ENCODE measurements at places on chromosomes 13 and 19.
A peak's percentile ranks its signal among the peaks of the same experiment; 100 is the strongest.

DNA sequence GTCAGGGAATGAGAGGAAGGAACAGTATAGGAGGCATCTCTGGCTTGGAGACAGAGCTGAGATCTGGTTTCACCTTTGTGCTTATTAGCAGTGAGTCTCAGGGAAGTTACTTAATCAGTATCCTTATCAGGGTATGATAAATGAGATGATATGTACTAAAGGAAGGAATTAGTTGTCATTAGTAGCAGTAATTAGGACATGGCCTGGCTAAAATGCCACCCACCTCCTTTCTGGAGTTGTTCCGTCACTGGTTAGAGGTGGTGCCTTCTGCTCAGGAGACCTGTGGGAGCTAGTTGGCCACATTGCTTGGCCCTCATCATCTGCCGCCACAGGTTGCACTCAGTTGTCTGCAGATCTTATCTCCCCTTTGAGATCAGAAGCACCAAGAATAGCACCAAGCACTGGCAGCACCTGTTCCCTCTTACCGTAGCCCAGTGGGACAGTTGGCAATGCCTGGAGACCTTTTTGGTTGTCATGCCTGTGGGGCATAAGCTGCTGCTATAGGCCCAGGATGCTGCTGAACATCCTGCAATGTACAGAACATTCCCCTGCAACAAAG lies 4.7 kb downstream of the GPATCH1 start:
- DNase-seq, result no peak

DNA sequence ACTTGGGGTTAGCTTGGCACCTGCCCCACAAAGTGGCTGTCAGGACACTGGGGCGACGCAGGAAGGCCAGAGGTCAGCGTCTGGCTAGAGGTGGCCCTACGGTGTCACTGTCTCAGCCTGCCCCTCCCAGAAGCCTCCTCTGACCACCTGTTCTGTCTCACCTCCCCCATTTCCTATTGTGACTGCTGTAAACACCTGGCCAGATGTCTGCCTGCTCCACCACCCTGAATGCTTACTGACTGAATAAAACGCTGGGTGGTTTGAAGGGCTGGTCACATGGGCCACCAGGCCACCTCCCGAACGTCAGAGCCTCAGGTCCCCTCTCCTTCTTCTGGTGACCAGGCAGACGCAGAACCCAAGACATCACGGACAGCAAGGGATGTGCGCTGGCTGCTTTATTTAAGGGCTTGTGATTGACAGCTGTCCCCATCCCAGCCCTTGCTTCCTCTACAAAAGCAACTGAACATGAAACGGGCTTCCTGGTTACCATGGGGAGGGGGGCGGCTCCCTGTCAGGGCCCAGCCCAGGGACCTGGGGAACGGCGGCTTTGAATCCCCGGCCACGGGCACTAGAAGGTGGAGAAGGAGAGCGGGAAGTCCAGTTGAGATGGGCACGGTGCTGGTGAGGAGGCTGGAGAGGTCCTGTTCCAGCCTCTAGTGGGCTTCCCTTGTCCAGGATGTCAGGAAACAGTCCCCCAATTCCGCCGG lies 6.2 kb downstream of the ELOF1 start:
- no peak for DNase-seq

DNA sequence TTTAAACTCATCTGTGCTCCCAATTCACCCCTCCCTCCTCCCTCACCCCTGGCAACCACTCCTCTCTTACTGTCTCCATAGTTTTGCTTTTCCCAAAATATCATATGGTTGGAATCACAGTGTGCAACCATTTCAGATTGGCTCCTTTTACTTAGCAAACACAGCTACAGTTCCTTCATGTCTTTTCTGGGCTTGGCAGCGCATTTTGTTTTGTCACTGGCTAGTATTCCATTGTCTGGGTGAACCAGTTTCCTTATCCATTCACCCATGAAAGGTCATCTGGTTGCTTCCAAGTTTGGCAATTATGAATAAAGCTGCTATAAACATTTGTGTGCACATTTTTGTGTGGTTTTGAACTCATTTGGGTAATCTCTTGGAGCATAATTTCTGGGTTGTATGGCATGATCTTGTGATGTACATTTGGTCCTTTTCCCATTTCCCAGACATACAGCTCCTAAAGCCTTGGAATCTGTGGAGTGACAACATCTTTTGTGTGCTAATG lies 23.9 kb upstream of the GAS6 start:
- no peak for DNase-seq

DNA sequence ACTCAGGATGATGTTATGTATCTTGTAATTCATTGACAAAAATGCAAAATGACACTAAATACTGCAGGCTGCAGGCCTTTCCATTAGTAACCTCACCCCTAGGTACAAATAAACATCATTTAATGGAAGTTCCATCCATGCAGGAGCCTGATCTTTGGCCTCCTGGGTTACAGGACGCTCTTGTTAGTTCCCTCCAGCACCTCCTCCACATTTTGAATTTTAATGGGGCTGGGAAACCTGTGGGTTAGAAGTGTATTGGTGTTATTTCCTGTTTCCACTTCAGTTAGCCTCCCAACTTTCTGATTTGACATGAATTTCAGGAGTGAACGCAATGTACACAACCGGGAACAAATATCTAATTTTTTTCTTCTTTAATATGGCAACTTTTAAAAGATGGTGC lies 237.1 kb upstream of the ARGLU1 start:
- no peak for DNase-seq

DNA sequence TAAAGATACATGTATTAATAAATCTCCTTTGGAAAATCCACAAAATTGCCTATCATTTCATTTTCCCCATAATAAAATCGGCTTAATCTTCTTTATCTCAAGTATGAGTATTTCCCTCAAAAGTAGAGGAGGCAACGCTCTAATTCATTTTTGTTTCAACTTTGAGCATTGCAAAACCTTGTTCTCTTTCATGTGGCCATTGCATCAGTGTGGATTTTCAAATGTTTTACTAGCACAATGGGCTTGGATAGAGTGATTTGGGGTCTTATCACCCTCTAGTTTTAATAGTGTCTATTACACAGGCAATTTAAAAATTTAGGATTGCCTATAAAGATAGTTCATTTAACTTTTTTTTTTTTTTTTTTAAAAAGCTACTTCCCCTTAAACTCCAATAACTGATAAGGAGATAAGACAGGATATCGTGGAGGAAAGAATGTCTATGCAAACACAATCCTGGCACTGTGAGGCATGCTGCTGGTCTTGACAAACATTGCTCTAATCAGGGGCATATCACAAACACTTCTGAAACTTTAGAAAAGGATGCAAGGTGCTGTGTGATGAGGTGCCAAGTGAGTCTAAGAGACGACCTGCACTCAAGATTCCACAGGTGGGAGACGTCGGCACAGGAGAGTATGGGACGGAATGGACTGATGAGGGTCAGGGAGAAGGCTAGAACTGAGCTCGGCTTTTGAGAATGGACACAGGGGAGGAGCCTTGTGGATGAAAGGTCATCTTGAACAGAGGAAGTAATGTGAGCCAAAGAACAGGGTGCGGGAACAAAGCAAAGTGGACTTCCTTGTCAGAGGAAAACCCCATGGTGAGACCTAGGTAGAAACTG lies 199.7 kb downstream of the IRS2 start:
- no peak for DNase-seq

- no peak for DNase-seq
Observed at GRCh38 chr13:103067751-103068555, 1.7 kb upstream of the SLC10A2 start.

- no peak for DNase-seq
Observed at GRCh38 chr19:39470724-39471339, 9.8 kb upstream of the TIMM50 start.

DNA sequence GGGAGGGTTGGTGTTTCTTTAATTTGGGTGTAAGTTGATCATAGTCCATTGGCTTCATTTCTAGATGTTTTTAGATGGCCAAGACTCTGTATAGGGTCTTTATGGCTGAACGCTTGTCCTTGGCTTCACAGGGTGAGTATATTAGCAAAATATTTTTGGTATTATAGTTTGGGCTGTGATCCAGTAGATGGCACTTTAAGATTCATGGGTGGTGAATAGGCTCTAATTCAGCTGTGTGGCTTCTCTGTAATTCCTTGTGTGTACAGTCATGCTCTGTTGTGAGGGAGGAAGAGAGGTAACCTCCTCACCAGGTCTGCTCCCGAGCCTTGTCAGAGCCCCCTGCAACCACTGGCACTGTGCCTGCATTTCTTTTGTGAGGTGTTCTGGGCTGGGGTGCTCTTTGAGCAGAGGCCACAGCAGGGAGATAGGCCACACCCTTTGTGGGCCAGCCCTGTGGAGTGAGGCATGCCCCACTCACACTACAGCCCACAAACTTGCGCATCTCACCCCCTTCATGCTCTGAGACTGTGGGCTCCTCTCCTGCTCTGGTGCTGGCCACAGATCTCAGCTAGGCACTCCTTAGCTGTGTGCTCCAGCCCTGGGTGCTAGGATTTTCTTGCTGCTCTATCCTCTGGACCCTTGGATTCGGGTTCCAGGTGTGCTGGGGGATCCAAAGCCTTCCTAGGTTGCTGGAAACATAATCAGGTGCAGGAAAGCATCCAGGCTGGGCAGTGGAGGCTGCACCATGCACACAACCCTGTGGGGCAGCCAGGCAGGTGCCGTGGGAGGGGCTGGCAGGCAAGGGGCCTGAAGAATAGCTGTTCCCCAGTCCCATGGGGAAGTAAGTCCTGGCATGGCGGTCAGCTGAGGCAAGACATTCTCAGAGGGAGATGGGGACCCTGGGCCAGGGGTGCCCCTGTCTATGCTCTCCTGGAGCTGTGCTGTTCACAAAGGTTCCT lies 193.9 kb downstream of the GPC5 start:
- DNase-seq, result no peak

- no peak for DNase-seq
Observed at GRCh38 chr13:38804061-38804460, 117.2 kb downstream of the FREM2 start.

DNA sequence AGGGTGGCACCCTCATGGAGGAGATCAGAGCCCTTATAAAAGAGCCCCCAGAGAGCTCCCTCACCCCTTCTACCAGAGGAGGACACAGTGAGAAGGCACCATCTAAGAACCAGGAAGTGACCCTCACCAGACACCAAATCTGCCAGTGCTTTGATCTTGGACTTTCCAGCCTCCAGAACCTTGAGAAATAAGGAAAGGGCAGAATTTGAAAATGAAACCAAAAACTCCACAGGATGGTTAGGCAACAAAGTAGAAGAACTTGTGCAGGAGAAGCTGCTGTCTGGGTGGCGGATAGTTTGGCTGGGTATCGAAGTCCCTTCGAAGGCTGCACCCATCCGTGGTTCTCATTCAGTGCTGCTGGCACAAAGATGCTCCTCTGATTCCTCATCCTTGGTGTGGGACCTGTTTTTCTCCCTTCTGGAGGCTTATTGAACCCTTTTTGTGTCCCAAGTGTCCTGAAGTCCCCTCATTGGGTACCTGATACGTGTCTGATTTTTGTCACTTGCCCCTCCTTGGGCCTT lies 130.8 kb downstream of the KDM4B start:
- DNase-seq, result no peak

GRCh38 chr19:48501494-48502349 lies 9.9 kb downstream of the LMTK3 start:
- no peak for DNase-seq

DNA sequence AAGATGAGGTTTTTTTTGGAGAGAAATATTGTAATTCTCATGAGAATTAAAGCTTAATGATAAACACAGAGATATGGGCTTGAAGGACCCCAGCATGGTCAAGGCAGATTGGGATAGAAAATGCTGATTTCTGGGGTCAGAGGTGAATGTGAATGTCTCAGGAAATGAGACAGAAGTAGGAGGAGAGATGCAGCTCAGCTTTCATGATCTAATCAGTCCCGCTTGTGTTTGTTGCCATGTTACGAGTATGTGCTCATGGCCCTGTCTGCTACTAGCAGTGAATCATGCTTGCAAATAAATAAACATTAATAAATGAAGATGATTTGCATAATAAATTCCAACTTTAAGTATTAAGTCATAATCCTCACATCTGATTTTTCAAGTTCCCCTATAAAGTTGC lies 23.0 kb upstream of the NDFIP2 start:
- DNase-seq, result no peak

- DNase-seq, result no peak
Observed at GRCh38 chr19:3699741-3700241, 477 bp downstream of the PIP5K1C start.

DNA sequence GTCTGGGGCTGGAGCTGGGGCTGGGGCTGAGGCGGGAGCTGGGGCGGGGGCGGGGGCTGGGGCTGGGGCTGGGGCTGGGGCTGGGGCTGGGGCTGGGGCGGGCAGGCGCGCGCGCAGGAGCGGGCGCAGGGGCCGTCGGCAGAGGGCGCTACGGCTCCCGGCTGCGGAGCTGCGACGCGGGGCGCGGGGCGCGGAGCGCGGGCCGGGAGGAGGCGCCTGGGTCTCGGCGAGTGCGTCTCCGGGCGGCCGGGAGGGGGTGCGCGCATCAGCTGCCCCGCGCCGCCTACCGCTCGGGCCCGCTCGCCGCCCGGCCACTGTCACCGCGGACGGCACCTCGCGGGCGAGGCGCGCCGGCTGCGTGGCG lies 422 bp upstream of the MTUS2 start:
- DNase-seq, result peak; percentile 9

- no peak for DNase-seq
Observed at GRCh38 chr13:74705438-74705837, 571.2 kb upstream of the KLF12 start.

All from midbrain (tissue), 1 donor.